ENCODE measurements at places on chromosomes 6 and 20.

- no peak for DNase-seq
These were observed 56.5 kb downstream of the SCML4 start for GRCh38 chr6:107767637-107768036.

GRCh38 chr20:2101865-2102584, 398 bp downstream of the STK35 start:
- DNase-seq: peak; percentile 76

GRCh38 chr6:137824896-137825295, 42.2 kb upstream of the TNFAIP3 start:
- DNase-seq: no peak

GRCh38 chr6:89295981-89296380, 19.1 kb downstream of the GABRR2 start:
- no peak for DNase-seq

- no peak for DNase-seq
These were observed 4.4 kb upstream of the CST3 start for GRCh38 chr20:23641936-23642751.

- no peak for DNase-seq
These were observed 43.3 kb downstream of the CHD6 start for GRCh38 chr20:41574802-41575389.

- no peak for DNase-seq
These were observed 778 bp upstream of the LIN28B start for GRCh38 chr6:104955927-104956730.

DNA sequence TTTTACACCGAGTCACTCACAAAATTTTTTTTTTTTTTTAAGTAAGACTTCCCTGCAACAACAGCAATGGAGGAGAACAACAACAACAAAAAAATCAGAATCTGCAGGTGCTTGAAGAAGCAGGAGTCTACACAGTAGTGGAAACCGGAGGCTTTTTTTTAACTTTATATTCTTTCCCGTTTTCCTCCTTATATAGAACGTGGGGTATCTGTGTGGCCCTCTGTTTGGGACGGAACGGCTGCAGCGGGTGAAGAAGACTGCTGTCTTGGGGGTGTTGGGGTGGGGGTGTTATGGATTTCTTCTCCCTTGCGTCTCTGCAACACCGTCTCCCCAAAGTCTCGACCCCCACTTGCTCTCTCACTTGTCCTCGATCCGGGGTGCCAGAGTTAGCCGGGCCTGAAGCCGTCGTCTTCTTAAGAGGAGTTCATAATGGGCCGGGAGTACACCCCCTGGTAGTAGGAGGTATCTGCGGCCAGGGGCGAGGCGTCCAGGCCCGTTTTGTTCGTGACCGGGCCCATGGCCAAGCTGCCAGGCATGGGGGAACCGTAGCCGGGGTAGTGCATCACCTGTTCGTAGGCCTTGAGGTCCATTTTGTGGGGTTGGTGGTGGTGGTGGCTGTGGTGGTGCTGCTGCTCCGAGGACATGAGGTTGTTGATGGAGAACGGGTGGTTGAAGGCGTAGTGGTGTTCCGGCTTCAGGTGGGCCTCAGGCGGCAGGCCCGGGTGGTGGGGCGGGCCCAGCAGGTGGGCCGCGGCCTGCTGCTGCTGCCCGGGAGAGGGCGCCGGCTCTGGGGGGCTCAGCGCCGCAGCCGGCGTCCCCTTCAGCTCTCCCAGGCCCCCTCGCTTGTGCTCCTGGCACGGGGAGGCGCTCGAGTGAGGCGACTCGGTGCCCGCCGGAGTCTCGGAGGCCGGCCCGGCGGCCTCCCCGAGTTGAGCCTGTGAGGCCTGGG, 2.7 kb downstream of the FOXA2 start:
- no peak for DNase-seq

GRCh38 chr6:169425628-169426370, 172.2 kb upstream of the THBS2 start:
- no peak for DNase-seq

GRCh38 chr6:146785001-146785585, 186.3 kb downstream of the ADGB start:
- no peak for DNase-seq

- DNase-seq: peak; percentile 70
These were observed 96.1 kb upstream of the RIN2 start for GRCh38 chr20:19661717-19662636.

GRCh38 chr6:142374965-142375733, 73.3 kb downstream of the ADGRG6 start:
- no peak for DNase-seq

- DNase-seq: peak; percentile 58
These were observed 19.0 kb downstream of the PACSIN1 start for GRCh38 chr6:34484899-34485298.

DNA sequence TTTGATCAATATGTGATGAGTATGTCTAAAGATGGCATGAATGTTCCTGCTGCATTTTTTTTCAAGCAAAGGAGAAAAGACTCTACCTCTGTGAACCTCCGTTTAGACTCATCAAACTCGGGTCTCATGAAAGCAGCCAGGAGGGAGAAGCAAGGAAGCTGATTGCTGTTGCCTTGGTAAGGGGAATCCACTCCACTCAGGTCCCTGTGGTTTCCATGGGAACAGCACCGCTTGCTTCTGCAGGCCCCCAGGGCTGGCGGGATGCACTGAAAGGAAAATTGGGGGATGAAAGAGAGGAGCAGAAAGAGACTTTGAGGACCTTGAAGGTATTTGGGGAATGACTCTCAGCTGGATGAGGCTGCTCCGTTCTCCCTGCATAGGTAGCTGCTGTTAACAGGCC, 249.6 kb upstream of the RIN2 start:
- DNase-seq: no peak

DNA sequence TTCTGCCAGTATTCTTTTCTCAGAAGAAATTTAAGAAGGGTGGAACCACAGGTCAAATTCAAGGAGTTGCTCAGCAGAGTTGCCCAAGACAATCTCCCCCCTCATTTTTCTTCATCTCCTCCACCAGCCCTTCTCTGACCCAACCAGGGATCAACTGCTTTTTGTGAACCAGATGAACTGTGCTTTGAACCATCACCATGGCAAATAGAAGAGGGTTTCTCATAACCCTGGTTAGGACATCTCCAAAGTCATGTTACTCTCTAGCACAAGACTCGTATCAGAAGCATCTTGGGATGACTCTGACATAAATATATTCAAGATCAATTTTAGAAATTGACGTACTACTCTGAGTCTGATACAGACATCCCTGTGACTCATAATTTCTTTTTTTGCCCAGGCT, 130.7 kb downstream of the ALDH8A1 start:
- no peak for DNase-seq

DNA sequence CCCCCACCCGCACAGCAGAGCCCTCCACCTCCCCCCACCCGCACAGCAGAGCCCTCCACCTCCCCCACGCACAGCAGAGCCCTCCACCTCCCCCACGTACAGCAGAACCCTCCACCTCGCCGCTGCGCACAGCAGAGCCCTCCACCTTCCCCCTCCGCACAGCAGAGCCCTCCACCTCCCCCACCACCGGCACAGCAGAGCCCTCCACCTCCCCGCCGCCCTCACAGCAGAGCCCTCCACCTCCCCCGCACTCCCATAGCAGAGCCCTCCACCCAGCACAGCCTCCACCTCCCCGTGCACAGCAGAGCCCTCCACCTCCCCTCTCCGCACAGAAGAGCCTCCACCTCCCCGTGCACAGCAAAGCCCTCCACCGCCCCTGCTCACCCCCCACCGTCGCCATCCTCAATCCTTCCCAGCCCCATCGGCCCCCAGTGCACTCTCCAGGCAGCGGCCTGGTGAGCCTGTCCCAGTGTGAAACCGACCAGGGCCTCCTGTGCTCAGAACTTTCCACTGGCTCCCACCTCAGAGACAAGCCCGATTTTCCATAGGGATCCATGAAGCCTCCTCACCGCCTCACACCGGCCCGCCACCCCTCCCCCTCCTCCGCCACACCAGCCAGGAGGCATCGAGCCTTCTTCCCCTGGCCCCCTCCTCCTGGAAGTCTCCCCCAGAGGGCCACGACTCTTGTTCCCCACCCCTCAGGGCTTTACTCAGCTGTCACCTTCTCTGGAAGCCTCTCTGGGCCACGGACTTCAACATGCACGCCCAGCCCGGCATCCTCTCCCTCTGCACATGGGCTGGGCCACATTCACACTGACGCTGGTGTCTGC, 347.1 kb downstream of the ZFAND3 start:
- no peak for DNase-seq

DNA sequence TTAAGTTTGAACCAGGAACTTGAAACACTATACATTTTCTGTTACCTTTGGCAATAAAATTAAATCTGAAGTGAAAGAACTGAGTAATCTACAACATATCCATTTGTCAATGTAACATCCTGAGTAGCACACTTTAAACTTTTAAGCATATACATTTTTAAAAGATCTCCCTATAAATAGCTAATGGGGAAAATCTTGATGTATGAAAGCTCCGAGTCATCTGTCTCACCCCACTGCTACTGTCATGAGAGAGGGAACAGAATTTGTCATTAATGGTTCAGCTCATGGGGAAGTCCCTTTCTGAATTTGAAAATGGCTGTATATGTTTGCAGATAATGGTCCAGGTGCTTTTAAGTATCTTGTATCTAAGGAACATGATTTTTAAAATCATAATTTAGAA, 55.2 kb upstream of the NOX3 start:
- no peak for DNase-seq
